ENCODE measurements at places on chromosomes 5 and 9. TPM values are rescaled to one million over a fixed set of nuclear protein-coding genes. Genes with fewer than 3 reads are reported as not detected.

SARDH gene
- total RNA-seq: not detected

AQP3 gene
- 19.7 TPM for total RNA-seq

DNA sequence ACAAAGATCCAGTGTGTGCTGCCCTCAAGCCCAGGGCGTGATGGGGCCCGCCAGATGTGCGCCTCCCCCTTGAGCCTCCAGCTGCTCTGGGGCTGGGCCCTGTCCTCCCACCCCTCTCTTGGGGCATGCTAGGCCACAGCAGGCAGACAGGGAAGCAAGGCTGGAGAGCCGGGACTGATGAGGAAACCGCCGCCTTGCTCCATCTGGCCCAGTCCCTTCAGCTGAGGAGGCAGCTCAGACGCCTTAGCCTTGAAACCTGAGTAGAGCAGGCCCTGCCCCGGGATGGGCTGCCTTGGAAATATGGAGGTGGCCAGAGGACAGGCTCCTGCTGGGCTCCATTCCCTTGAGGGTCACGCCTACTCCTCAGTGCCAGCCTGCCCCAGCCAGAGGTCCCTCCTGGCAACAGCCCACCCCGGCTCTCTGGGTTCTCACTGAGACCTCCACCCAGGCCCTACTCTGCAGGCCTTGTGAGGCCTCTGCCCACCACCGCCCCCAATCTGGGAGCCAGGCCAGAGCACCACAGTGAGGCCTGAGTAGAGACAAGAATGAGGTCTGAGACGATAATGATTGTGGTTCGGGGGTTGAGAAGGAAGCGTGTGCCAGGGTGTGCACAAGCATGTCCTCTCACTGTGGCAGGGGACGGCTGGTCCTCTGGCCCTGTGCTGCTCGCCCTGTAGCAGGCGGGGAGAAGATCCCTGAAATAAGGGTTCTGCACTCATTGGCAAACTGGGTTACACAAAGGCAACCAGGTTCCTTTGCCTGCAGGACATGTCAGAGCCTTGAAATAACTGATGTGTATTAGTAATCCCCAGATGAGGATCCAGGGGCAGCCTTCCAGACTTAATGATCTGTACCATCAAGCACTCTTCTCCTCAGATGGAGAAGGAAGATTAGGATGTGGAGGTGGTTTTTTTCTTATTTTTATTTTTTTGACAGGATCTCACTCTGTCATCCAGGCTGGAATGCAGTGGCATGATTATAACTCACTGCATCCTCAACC lies 30.9 kb downstream of the CXXC5 start:
- peak; percentile 66 for DNase-seq

GRCh38 chr5:120808135-120808534 lies 344.0 kb downstream of the PRR16 start:
- no peak for DNase-seq

- no peak for DNase-seq
Measured at GRCh38 chr5:40432836-40433235, 246.9 kb upstream of the PTGER4 start.

GRCh38 chr9:105173306-105173705 lies 71.1 kb upstream of the SLC44A1 start:
- no peak for DNase-seq

GRCh38 chr5:128796506-128796905 lies 168.8 kb upstream of the SLC27A6 start:
- DNase-seq: no peak

Data from MG63 (cell line).